Neural progenitor cell (in vitro differentiated cells): ENCODE measurements at places on chromosomes 4 and X. TPM values are rescaled to one million over a fixed set of nuclear protein-coding genes. Genes with fewer than 3 reads are reported as not detected.

GRCh38 chr4:147786031-147786430 lies 54.1 kb downstream of the ARHGAP10 start:
- no peak for DNase-seq

Gene BMPR1B
- 1.4 and 2.7 TPM in 2 replicates for total RNA-seq

Gene HPGD
- not detected in 2 replicates for total RNA-seq

DNA sequence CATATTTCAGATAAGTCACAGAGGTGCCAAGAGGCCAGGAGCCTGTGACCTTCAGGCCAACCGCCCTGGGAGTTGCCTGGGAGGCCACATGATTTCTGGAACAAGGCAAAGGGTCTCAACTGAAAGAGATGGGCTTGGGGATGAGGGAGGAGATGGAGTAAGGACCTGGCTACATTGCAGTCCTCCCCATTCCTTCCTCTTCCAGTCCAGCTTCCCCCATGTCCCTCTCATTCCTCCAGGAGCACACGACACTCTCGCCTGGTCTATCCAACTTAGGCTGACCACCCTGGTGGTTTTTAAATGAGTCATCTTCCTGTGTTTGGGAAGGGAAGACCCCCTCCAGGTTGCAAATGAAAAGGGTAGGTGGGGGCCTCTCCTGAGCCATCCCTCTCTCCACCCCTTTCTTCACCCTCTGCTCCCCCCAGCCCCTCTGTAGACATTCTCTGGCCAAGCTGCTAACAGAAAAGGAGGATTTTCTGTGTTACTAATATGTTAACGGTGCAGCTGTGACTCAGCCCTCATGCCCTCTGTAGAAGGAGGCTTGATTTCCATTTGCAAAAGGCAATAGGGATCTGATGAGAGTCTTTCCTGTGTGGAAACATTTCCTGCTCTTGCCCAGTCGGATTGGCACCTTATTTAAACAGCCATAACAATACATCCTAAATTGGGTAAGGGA lies 79.2 kb downstream of the RTL5 start:
- no peak for DNase-seq

Gene HSFX1
- 0.06 and 0.59 TPM in 2 replicates for total RNA-seq

Gene IL3RA
- total RNA-seq, result not detected in 2 replicates

GRCh38 chr4:142379277-142380051 lies 466.6 kb downstream of the INPP4B start:
- DNase-seq, result no peak

DNA sequence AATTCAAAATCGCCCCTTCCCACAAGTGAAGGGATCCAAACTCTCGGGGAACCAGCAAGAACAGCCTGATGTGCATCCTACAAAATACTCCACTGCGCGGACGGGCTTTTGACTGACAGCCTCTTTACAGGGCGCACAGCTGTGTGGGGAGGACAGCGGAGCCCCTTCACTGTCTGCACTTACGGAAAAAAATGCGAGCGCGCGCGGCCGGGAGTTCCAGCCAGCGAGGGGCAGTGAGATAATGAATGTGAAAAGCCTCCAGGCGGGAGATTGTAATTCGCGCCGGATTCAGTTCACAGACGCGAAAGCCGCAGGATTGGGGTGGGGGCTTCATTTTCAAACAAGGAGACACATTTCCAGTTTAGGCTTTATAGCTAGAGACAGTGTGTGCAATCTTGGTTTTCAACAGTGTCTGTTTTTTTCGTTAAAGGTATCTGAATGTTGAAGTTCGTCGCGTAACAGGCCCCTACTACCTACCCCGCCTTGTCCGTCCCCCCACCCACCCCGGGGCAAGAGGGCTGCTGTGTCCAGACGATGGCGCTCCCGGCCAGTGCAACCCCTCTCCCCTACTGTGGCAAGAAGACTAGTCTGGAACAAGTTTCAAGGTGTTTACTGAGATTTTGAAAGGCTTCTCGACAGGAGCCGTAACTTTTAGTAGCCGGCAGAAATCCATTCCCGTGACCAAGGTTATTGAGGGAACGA lies 1.7 kb upstream of the GPR50 start:
- peak; percentile 68 for DNase-seq

DNA sequence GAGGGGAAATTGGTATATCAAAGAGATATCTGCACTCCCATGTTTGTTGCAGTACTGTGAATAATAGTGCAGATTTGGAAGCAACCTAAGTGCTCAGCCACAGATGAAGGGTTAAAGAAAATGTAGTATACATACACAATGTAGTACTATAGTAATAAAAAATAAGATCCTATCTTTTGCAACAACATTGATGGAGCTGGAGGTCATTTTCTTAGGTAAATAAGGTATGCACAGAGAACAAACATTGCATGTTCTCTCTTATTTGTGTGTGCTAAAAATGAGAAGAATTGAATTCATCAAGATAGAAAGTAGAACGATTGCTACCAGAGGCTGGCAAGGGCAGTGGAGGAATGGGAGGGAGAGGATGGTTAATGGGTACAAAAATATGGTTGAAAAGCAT lies 117.9 kb upstream of the TRAM1L1 start:
- DNase-seq, result no peak

Gene TNIP2
- total RNA-seq, result 24.5 and 37.6 TPM in 2 replicates

DNA sequence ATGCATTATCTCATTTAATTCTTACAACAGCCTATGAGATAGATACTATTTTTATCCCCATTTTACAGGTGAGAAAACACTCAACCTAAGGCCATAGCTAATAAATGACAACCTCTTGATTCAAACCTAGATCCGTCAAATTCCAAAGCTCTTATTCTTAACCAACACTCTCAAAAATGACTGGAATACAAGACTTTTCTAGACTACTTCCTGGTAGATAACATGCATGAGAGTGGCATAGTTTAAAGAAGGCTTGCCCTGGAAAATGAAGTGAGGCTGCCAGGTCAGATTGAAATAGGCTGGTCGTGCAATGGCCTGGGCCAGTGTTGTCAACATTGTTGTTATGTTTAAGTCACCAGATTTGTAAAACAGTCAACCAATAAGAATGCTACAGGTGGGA lies 86.6 kb downstream of the DNAAF6 start:
- DNase-seq, result no peak

- peak; percentile 64 for DNase-seq
Observed at GRCh38 chrX:110146521-110146920, 143.6 kb downstream of the TMEM164 start.

GRCh38 chrX:13469963-13470684 lies 99.3 kb upstream of the EGFL6 start:
- no peak for DNase-seq

- DNase-seq, result no peak
Observed at GRCh38 chr4:4842476-4843441, 16.7 kb upstream of the MSX1 start.

GRCh38 chr4:88010966-88011365 lies 3.5 kb downstream of the PKD2 start:
- DNase-seq, result no peak

DNA sequence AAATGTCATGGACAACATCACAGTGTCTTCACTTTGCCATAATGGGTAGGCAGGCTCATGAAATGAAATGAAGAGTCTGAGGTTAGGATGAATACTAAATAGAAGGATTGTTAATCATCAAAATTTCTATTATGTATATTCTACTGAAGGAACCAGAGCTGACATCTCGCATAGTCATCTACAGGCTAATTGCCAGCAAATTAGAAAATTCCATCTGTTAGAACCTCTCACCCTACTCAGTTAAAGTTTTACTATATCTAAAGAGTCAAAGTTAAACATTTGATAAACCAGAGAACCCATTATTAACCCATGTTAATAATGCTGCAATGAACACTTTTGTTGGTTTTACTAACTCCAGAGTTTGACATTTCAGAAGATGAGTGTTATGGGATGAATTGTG lies 114.6 kb downstream of the ARHGAP6 start:
- DNase-seq, result no peak

Gene TMPRSS11E
- not detected in 2 replicates for total RNA-seq

Gene FAM149A
- 4.6 and 10.4 TPM in 2 replicates for total RNA-seq

Gene TMEM255A
- total RNA-seq, result 2.0 and 3.5 TPM in 2 replicates

Gene CXCL5
- total RNA-seq, result 0.12 and 0.15 TPM in 2 replicates

Gene GPRIN3
- 0.15 TPM in 2 replicates for total RNA-seq

Gene TMEM164
- 15.5 and 23.9 TPM in 2 replicates for total RNA-seq

- peak; percentile 72 for DNase-seq
Observed at GRCh38 chr4:101419336-101420135, 72.2 kb upstream of the PPP3CA start.

DNA sequence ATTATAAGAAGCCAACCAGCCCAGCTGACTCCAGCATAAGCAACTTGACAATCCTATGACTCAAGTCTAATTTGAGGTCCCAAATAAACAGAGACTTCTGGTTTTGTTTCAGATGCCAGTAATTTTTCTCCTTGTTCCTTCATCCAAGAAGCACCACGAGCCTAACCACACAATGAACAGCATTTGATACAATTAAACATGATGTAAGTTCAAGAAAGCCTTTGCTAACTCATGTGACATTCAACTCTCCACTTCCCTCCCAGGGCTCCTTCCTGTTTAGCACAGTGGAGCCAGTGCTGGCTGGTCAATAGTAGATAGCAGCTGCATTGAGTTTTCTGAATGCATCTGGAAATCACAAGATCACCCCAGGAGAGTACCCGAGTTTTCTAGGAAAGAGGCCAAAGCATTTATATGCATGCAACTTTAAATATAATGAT lies 206.3 kb downstream of the ARHGAP24 start:
- no peak for DNase-seq

DNA sequence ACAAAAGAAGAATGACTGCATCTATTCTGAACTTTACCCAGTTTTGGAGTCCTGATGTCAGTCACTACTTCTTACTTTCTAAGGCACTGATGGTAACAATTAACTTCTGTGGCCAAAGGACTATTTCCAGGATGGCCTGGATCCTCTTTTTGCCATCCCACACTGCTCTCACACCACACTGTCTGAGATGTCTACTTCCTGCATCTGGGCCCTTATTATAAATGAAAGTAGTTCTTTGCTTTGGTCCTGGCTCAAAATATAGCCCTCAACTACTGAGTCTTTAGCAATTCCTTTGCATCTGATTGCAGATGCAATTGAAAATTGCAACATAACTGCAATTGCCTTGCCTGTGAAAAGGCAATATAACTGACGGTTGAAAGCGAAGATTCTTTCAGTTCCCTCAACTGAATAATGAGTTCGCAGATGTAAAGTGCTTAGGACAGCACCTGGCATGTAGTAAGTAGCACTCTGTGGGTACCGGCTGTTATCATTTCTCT lies 44.2 kb downstream of the COQ2 start:
- DNase-seq, result no peak

GRCh38 chrX:38664285-38664684 lies 102.9 kb downstream of the TSPAN7 start:
- peak; percentile 58 for DNase-seq

DNA sequence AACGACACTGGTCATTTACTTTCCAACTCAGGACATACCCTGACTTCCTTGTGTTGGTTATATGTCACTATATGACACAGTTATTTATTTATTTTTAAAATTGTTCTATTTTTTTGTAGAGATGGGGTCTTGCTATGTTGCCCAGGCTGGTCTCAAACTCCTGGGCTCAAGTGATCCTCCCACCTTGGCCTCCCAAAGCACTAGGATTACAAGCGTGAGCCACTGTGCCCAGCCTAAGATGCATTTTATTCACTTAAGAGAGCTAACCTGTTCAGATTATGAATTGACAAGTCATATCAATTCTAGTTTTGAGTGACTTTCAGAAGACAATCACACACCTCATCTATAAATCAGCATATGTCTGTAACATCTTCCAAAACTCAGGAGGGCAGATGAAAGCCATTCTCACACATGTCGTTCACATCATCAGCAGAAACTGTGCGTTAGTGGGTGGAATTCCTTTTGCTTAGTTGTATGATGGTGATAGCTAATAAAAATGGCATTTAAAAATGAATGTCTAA lies 9.4 kb upstream of the RHOH start:
- DNase-seq, result no peak

Gene AKAP4
- total RNA-seq, result not detected in 2 replicates

Gene KIAA1210
- not detected in 2 replicates for total RNA-seq

Gene DDX53
- total RNA-seq, result not detected in 2 replicates

Gene CT45A5
- not detected in 2 replicates for total RNA-seq

DNA sequence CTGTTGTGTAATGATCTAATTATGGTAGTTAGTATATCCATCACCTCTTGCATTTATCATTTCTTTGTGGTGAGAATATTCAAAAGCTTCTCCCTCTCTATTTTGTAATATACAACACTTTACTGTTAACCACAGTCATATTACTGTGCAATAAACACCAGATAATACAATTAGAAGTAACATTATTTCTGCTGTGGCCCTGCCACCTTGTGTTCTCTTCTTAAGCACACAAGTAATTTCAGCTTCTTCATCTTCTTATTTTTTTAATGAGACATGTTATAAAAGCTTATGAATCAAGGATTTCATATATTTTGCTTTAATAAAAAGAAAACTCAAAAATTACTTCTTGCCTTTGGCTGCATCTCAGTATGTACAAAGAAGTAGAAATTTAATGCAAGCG lies 675.2 kb upstream of the INTU start:
- DNase-seq, result no peak

GRCh38 chr4:88804234-88804633 lies 106.6 kb upstream of the NAP1L5 start:
- no peak for DNase-seq

GRCh38 chr4:25031077-25031621 lies 403 bp upstream of the LGI2 start:
- DNase-seq, result peak; percentile 50

- DNase-seq, result no peak
Observed at GRCh38 chr4:151389311-151389710, 19.7 kb upstream of the FHIP1A start.

GRCh38 chrX:43728966-43729365 lies 72.9 kb downstream of the MAOA start:
- DNase-seq, result no peak

GRCh38 chrX:44899946-44900345 lies 27.0 kb downstream of the KDM6A start:
- DNase-seq, result no peak

Gene SPINK2
- 2.3 TPM in 1 of 2 replicates, not detected in the other for total RNA-seq

GRCh38 chr4:66404141-66404540 lies 733.9 kb upstream of the EPHA5 start:
- DNase-seq, result no peak

GRCh38 chrX:24020306-24020876 lies 6.6 kb downstream of the KLHL15 start:
- DNase-seq, result no peak
